Posterior cingulate gyrus (tissue), 11 donors: ENCODE measurements at places on chromosomes 2 and 18.

GRCh38 chr2:189305291-189305943 lies 125.9 kb upstream of the COL5A2 start:
- DNase-seq = no peak

DNA sequence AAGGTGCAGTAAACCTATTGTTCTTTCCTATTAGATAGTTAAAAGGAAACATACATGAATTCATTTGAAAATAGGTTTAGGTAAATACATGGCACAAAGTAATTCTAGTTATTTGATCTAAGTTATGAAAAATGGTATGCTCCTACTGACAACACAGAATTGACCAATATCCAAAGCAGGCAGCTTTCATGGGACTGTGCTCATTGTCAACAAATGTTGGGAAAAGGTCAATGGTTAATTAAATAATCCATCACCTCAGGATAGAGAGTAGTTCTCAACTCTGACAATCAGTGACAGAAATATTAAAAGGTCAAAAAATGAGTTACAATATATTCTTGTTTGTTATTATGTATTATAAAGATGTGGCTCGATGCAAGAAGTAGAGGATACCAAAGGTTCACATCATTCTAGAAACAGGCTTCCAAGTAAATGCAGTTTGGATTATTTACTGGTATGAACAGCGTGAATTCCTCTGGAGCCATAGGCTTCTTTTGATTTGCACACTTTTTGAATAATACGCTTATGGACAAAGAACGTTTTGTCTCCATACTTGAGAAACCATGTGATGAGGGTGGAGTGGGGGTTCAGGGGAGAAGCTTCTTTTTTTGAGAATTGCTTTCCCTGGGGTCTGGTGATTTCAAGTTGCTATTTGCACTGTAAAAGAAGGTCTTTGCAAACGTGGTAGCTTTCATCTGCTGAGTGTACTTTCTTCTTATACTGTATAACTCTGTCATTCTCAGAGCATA lies 422.0 kb upstream of the ZEB2 start:
- DNase-seq = no peak

- no peak for DNase-seq
Observed at GRCh38 chr2:147495734-147496133, 349.1 kb upstream of the ACVR2A start.

- no peak for DNase-seq
Observed at GRCh38 chr2:191942739-191943103, 95.8 kb upstream of the CAVIN2 start.

GRCh38 chr18:25490316-25490715 lies 138.3 kb upstream of the ZNF521 start:
- no peak for DNase-seq

- no peak for DNase-seq
Observed at GRCh38 chr2:11203480-11203879, 48.2 kb downstream of the SLC66A3 start.

DNA sequence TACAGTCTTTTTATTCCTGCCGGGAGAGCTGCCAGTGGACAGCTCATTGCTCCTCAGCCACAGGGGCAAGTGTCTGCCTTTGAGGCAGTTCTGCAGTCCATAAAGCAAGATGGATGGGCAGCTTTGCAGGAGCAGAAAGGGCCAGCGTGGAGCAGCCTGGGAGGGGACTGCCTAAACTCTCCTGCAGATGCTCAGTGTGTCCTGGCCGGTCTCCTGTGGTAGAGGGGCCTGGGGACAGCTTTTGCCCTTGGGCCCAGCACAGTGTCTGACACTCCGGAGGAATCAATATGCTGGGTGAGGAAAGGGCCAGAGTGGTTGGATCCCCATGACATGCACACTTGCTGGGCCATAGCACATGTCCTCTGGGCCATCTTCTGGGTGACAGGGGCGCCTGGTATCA lies 65.7 kb upstream of the DAPL1 start:
- DNase-seq = no peak

DNA sequence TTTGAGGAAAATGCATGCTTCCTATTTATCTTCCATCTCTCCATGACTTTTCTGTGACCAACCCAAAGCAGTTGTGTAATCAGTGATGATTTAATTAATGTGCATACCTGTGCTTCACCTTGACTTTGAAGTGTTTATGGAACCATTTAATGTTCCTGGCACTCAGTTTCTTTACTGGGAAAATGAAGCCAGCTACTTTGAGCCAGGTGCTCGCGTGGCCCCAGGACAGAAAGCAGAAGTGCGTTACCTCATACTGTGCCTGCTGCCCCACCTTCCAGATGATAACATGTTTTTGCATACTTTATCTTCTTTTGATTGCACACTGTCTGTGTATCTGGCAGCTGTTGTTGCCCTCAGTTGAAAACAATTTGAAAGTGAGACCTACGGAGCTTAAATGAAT lies 61.3 kb downstream of the PMAIP1 start:
- DNase-seq = no peak

- DNase-seq = no peak
Observed at GRCh38 chr18:50806208-50806616, 13.6 kb downstream of the MRO start.

DNA sequence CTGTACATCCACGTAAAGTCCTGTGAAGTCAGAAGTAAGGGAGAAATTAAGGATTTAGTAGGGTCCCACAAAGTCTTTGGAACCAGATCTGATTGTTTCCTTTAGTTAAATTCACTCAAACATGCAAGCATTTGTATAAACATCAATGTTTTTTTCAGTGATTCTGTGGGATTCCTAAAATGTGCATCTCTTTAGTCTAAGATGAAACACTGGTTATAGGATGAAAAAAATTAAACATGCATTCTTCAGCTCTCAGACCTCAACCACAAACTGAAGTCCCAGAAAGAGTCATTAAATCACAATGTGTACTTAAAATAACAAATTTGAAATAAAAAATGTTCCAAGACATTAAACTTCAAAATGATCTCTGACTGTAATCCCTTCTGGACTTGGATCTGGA lies 76.5 kb upstream of the APCDD1 start:
- no peak for DNase-seq

DNA sequence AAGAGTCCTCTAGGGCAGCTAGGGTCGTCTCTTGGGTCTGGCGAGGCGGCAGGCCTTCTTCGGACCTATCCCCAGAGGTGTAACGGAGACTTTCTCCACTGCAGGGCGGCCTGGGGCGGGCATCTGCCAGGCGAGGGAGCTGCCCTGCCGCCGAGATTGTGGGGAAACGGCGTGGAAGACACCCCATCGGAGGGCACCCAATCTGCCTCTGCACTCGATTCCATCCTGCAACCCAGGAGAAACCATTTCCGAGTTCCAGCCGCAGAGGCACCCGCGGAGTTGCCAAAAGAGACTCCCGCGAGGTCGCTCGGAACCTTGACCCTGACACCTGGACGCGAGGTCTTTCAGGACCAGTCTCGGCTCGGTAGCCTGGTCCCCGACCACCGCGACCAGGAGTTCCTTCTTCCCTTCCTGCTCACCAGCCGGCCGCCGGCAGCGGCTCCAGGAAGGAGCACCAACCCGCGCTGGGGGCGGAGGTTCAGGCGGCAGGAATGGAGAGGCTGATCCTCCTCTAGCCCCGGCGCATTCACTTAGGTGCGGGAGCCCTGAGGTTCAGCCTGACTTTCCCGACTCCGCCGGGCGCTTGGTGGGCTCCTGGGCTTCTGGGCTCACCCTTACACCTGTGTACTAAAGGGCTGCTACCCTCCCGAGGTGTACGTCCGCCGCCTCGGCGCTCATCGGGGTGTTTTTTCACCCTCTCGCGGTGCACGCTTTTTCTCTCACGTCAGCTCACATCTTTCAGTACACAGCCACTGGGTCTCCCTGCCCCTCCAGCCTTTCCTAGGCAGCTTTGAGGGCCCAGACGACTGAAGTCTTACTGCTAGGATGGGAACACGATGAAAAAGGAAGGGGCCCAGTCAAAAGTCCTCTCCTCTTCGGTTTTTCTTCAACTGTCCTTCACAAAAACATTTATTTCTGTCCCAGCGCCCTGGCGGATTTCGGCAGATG lies 8.1 kb downstream of the SIX2 start:
- DNase-seq = no peak

DNA sequence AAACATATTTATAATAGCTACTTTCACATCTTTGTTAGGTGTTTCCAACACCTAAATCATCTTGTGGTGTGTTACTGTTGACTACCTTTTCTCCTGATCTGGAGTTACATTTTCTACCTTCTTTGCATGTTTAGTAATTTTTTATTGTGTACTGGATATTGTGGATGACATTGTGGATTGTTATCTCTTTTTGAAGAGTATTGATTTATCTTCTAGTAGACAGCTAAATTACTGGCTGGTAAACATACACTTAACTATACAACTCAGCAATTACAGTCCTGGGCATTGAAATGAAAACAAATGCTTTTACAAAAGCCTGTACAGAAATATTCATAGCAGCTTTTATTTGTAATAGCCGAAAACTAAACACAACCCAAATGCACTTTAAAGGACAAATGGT lies 150.8 kb downstream of the PTRHD1 start:
- DNase-seq = no peak
